Stimulated activated CD8-positive, alpha-beta memory T cell treated with anti-CD3 and anti-CD28 coated beads, Interleukin-4, amount 100 ng/mL, for 4 hours (primary cell): ENCODE measurements at places on chromosomes 7 and 10.

- DNase-seq: no peak
Observed at GRCh38 chr7:114786455-114786854, 135.4 kb upstream of the MDFIC start.

GRCh38 chr10:90780488-90780887, 77.4 kb downstream of the HTR7 start:
- no peak for DNase-seq

DNA sequence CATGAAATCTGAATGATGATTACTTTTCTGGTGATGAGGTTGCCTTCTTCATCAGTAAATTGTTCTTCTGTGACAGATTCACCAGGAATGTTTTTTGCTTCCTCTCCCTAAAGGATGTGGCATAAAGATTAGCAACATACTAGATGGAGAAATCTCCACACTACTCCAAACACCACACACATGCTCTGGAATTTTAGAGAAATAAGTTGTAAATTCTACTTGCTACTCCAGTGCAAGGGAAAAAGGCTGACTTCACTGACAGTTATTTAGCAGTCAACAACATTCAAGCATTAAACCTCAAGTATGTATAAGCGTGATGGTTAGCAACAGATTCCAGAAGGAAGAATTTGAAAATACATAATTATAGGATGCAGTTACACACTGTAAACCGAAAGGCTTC, 137.9 kb upstream of the CCDC6 start:
- no peak for DNase-seq

DNA sequence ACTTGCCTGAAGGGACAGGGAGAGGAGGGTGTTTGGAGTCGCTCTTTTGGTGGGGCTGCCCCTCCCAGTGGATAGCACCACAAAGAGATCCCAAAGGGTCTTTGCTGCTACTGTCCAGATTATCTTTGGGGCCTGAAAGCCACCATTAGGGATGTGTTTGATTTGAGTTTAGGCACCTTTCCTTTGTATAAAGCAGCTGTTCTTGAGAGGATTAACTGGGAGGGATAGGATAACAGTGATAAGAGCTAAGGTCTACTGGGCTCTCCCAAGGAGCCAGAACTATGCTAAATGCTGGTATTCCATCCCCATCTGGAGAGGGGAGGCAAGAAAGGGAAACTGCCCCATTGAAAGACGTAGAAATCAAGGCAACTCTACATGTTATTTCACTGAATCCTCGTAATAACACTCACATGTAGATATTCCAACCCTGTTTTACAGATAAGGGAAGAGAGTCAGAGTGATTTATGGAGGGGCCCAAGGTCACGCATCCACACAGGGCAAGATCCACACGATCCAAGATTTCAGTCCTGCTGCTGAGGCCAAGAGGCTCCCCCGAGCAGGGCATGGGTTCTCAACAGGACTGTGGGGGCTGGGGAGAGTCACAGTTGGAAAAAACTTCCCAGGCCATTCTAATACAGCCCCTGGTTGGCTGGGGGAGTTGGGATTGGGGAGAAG, 11.1 kb upstream of the TCF7L2 start:
- DNase-seq: no peak

DNA sequence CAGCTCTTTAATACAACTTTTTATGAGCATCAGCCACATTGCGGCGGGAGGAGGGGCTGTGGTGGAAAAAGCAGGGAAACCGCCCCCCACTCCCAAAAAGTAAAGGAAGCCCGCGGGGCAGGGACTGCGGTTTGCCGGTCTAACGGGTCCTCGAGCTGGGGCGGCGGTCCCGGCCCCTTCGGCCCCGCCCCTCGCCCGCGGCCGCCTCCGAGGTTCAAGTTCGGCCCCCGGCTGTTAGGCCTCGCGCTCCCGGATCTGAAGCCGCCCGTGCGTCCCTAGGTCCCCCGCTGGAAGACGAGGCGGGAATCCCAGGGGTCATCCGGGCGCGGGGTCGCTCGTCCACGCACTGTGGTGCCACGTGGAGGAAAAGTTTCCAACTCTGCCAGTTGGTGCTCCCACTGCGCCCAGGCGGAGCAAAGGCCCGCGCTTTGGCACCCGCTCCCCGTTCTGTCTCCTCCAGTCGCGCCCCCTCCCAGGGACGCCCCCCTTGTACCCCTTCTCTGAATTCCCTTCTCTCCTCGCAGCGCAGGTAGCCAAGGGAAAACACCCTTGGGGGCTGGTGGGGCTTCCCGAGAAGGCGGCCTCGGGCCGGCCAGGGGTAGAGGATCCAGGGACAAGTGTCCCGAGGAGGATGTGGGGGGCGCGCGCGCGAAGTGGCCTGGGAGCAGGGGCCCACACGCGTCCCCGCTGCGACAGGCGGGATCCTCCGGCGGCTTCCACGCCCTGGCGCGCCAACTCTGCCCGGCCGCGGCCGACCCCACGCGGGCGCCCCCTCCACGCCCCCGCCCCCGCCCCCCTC, 798 bp upstream of the AUTS2 start:
- no peak for DNase-seq

DNA sequence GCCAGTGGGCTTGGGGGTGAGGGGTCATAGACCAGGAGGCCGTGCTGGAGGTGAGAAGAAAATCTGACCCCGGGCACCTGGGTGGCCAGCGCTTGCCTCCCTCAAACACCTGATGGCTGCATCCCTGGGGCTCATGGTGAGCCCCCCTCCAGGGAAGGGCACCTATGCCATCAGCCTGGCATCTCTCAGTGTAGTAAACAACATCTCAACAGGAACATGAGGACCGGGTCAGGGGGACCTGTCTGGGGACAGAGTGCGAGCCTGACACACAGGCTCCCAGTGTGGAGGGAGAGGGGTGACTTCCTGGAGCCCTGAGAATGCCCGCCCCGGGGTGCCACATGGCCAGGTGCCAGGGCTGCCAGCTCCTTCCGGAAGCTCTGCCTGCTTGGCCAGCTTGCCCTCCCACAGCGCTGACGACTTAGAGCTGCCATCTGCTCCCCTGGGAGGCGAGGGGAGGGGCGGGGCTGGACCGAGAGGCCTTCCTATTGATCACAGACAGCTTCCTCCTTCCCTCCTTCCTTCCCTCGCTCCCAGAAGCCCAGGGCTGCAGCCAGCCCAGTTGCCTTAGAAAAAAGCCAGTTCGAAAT, 12.3 kb downstream of the STX1A start:
- no peak for DNase-seq

DNA sequence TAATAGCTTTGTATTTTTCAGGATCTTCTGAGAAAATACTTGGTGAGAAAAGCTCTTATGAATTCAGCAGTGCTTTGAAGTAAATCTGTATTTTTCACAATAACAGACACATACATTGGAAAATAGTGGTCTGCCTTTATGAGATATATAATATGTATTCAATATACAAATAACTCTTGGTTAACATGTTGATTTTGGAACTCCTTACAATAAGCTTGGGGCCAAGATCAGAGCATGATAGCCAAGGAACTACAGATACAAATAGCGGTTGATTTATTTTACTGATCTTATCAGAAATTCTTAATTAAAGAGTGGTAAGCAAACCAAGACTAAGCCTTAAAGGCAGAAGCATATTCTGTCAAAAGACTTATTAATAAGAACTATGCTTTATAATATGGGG, 24.5 kb upstream of the NXPH1 start:
- no peak for DNase-seq

GRCh38 chr10:29105516-29106215, 183.2 kb upstream of the LYZL1 start:
- DNase-seq: no peak

DNA sequence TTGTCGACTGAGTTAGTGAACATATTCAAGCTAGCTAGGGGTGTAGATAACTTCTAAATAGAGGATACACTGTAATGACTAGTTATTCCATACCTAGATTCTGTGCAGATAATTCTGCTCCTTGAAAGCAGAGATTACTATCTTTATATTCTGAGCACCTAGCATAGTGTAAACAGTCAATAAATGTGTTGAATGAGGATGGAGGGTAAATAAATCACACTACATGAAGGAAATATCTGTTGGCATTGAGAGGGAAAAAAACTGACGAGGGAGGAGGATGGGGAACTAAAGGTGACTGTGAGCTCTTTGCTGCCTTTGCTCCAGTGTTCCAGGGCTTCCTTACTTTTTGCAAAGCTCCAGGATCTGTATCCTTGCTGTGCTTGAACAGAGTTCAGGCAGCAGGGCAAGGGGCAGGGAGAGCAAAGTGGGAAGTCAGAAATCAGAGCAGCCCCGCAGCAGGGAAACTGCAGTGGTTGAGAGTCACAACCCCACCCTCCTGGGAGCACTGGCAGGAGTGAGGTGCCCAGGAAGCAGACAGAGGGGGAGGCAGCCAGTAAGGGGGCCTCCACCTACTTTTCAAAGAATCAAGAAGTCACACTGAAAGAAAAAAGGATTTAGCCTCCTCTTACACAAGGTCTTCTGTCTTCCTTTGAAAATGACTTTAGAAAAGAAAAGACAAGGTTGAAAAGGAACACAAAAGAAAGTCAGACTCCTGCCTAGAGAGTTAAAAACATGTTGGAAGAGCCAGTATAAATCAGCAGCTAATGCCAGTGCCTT, 71.8 kb upstream of the LRRN3 start:
- no peak for DNase-seq

GRCh38 chr7:140610204-140611165, 30.1 kb downstream of the DENND2A start:
- no peak for DNase-seq

DNA sequence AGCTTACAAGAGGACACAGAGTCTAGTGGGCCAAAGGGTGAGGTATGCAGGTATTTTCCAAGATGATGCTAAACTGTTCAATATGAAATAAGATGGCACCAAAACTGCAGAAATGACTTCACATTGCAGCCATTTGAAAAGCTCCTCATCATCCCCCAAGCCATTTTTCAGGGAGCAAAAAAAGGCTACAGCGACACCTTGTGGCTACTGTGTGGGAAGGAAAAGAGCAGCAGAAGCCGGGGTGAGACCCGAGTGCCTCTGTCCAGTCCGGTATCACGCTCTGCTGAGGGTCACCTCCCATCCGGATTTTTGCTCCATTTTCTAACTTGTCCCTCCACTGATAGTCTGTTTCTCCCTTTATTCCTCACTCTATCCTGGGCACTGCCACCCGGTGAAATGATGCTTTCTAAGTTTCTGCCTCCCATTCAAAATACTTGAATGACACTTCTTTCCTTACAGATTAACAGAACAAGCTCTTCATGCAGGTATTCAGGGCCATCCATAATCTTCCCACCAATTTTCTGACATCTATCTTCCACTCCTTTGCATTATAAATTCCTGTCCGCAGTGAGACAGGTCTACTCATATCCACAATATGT, 220.2 kb downstream of the DGKI start:
- no peak for DNase-seq

- DNase-seq: no peak
Observed at GRCh38 chr10:123561141-123561440, 105.1 kb upstream of the GPR26 start.

GRCh38 chr7:11294965-11295364, 321.3 kb downstream of the PHF14 start:
- DNase-seq: no peak

DNA sequence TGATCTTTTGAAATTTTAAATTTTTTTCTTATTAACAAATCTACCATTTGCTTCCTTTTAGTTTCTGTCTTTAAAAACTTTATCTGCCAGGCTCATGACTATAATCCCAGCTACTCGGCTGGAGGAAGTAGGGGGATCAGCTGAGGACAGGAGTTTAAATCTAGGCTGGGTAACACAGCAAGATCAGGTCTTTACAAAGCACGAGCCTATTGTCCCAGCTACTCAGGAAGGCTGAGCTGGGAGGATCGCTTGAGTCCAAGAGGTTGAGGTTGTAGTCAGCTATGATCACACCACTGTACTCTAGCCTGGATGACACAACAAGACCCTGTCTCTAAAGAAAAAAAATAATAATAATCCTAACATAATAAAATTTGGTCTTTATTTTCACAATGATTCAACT, 17.5 kb downstream of the DPY19L1 start:
- no peak for DNase-seq

DNA sequence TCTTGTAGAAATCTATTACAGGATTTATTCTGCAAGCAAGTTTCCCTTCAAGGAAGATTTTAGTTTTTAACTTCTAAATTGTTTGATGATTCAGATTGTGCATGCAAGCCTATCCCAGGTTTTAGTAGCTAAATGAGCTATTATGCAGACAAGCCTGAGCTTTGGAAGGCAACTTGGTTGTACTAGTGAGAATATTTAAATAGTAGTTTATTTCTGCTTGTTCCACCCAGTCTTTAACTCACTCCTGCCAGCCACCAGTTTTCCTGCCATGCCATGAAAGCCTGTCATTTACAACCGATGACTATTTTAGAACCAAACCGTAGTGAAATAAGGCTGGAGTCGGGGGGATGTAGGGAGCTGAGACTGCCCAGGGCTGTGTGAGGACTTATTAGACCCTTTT, 324.6 kb upstream of the FZD1 start:
- DNase-seq: no peak

GRCh38 chr7:20447021-20447650, 116.4 kb downstream of the ITGB8 start:
- DNase-seq: no peak

DNA sequence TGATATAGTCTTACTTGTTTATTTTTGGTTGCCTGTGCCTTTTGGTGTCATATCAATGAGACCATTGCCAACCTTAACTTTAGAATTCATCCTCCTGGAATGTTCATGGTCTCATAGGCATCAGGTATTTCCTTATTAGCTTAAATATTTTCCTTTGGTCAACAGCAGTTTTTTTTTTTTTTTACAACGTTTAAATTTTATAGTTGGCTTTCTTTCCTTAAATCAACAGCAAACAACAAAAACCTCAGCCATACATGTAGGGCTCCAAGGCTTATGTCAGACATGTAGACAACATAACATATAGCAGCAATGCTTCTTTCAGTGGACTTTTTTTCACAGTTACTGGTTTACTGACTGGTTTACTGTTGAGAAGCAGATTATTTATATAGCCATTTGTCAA, 22.7 kb downstream of the ENTPD7 start:
- DNase-seq: no peak

- DNase-seq: no peak
Observed at GRCh38 chr7:20241194-20241910, 24.2 kb upstream of the MACC1 start.

DNA sequence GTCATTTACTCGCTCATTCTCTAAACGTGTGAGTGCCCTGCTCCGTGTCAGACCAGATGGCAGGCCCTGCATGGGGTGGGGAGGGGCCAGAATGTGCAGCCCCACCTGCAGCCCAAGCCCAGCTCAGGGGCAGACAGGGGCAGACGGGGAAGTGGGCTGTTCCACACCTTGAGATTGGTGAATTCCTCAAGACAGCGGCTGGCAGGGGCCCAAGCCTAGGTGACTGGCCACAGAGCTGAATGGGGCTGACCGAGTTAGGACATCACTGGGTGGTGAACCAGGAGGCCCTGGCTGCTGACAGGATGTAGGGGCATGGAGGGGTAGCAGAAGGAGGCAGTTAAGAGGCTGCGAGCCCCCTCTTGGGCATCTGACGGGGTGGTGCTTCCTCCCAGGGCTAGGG, 79.1 kb downstream of the MGMT start:
- DNase-seq: no peak

GRCh38 chr7:158022601-158023000, 565.0 kb downstream of the PTPRN2 start:
- DNase-seq: no peak

DNA sequence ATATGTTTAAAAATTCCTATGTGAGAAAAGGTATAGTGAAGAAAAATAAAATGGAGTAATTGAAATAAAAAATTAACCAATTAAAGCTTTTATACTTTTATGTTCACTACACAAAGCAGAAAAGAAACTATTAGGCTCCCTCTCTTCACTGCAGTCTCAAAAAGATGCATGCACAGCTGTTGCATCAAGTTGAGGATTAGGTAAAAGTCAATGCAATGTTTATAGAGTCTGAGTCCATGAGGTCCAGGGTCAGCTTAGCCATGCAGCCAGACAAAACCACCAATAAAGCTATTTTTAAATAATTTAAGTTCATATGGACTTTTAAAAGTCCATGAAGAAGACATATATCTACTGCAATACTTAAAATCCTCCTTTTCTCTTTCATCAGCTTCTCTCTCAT, 31.1 kb upstream of the ING3 start:
- no peak for DNase-seq
